ENCODE measurements at places on chromosomes 3 and 15.

DNA sequence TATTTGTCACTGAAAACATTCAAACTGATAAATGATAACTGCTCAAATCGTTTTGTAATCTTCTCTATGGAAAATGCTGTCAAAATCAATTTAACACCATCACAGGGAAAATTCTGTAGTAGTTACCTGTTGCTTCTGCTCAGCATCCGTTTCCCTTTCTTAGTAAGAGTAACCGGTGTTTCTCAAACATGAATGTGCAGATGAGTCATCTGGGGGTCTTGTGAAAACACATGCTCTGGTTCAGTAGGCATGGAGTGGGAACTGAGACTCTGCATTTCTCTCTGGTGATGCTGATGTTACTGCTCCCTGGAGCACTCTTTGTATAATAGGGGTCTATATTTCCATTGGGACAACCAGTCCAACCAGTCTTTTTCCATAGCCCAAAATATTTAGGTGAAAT lies 145.1 kb downstream of the SEMA6D start:
- DNase-seq = no peak

DNA sequence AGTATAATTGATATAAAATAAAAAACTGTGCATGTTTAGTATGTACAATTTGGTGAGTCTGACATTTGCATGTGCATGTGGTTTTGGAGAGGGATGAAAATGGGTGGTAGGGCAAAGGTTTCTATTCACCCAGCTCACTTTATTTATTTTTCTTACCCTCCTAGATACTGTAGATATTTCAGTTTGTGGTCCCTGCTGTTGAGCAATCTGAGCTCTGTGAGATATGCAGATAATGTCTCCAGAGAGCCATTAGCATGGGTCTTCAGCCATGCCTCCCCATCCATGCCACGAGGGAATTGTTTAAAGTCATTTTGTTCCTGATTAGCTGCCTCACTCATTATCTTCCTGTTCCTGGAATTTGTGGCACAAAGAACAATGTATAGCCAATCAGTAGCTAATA lies 44.4 kb upstream of the B3GALNT1 start:
- DNase-seq = no peak

- no peak for DNase-seq
These were observed 12.3 kb downstream of the ANPEP start for GRCh38 chr15:89802231-89802928.

DNA sequence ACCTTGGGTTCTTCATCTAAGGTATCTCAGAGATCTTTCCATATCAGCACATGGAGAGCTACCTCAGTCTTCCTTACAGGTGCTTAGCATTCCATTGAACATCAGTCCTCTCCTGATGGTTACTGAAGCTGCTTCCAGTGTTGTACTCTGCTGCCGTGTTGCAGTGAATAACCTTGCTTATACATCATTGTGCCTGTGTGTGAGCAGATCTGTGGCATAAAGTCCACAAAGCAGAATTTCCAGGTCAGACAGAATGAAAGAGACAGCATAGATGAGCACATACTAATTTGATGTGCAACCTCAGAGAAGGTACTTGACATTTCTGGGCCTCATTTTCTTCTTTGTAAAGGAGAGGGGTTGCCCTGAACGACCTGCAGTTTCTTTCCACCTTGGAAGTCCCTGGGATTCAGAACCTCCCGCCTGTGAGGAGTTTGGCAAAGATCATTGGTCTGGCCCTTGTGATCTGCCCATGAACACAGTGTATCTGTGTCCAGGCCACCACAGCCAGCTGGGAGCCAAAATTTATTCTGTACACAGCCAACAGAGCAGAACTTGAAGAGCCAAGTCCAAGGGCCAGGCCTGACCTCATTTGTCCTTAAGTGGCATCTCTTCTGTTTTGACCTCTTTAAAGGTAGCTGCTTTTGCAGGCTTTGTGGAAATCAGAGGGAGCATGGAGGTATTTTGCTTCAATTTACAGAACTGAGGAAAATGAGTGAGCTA lies 57.2 kb upstream of the SLC7A14 start:
- DNase-seq = peak; percentile 56

GRCh38 chr15:73005032-73005431 lies 47.2 kb upstream of the NEO1 start:
- DNase-seq = no peak

DNA sequence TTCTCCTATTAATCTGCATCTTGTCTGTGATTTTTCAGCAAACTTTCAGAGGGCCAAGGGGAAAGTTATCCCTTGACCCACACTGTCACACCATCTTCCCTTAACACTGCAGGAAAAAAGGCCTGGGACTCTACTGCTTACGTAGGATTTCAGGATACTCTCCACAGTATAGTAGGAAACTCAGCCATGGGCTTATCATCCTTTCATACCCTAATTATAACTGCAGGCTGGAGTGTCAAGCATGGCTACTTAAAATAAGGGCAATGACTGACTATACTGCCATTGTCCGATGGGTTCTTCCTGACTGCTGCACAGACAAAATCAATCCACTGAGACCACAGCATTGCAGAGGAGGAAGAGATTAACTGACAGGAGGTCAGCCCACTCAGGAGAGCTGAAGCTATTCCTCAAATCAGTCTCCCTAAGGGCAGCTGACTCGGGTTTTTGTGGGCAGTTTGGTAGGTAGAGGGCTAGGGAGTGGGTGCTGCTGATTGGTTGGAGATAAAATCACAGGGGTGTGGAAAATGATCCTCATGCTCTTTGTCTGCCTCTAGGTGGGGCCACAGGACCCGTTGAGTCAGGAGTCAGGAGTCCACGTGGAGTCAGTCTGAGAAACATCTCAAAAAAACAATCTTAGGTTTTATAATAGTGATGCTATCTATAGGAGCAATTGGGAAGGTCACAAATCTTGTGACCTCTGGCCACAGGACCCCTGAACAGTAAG lies 118.2 kb upstream of the STRIT1 start:
- DNase-seq = no peak

GRCh38 chr3:57007521-57008460 lies 52.7 kb upstream of the SPATA12 start:
- DNase-seq = no peak

DNA sequence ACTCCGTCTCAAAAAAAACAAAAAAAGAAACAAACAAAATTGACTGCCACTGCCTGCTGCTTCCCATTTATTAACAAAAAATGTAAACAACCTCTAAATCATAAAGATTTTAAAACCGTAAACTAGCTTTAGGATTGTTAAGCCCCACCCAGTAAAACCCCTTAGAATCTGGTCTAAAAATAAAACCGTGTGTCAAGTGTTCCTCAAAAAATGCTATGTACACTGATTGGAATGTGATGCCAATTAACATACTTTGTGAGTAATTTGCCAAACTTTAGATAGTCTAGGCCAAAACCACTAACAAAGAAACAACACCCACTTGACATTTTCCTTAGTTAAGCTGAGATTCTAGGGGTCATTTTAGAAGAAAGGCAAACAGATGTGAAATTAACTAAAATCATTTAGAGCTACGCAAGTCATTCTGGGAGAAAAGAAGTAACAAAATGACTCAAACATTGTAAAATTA lies 5.3 kb downstream of the RAF1 start:
- no peak for DNase-seq

- DNase-seq = no peak
These were observed 67.9 kb upstream of the TNIK start for GRCh38 chr3:171528102-171528501.

- DNase-seq = no peak
These were observed 96.8 kb downstream of the BDH1 start for GRCh38 chr3:197458906-197459470.

- no peak for DNase-seq
These were observed 14.8 kb downstream of the ZIC1 start for GRCh38 chr3:147423798-147424580.

GRCh38 chr15:65870889-65871533 lies 1.7 kb downstream of the RAB11A start:
- DNase-seq = no peak

DNA sequence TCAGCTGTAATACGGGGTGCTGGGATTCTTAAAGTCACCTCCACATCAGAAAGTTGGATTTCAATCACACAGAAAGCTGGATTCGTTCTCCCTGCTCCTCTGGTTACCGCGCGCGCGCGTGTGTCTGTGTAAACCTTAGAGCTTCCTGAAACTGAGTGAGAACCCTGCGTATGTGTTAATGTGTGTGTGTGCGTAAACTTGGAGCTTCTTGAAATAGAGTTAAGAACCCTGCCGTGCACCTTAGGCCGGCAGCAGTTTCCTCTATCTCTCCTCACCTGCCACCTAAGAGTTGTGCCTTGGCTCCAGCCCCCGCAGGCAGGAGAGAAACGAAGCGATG lies 531 bp downstream of the LZTFL1 start:
- no peak for DNase-seq

DNA sequence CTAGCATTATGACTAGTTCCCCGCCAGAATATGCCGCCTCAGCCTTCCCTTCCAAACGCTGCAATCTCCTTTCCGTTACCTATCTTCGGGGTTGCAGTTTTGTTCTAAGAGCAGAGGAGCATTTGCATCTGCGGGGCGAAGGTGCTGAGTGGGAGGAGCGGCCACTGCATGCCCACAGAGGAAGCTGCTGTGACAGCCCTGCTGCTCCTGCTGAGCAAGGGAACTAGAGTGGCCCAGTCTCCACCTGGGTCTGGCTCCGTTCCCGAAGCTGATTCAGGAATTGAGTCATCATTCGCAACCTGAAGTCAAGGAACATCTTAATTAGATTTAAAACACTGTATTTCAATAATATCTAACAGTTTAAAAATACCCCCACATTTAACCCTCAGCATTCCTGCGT lies 98.2 kb upstream of the TJP1 start:
- no peak for DNase-seq

GRCh38 chr3:156334841-156335545 lies 214.6 kb downstream of the KCNAB1 start:
- no peak for DNase-seq

- no peak for DNase-seq
These were observed 26.7 kb downstream of the FLNB start for GRCh38 chr3:58034738-58035523.

DNA sequence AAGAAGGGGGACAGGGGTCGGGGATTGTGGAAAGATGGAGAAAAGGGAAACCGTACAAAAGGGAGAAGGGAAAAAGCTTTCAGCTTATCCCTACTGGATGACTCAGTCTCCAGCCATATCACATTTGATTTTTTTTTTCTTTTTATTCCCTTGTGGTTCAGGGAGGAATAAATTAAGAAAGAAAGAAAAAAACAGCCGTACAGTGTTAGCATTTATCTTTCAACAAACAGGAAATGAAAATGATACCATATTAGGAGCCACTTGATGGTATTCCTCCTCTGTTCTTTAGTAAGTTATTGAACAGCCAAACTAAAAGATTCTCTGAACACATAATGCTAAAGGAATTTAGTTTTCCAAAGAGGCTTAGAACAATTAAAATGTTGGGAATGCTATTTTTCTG lies 594.4 kb downstream of the FOXP1 start:
- no peak for DNase-seq

- DNase-seq = peak; percentile 25
These were observed 68.5 kb downstream of the TMCO5A start for GRCh38 chr15:38002883-38003477.

GRCh38 chr3:108388136-108389132 lies 92.1 kb downstream of the HHLA2 start:
- no peak for DNase-seq

DNA sequence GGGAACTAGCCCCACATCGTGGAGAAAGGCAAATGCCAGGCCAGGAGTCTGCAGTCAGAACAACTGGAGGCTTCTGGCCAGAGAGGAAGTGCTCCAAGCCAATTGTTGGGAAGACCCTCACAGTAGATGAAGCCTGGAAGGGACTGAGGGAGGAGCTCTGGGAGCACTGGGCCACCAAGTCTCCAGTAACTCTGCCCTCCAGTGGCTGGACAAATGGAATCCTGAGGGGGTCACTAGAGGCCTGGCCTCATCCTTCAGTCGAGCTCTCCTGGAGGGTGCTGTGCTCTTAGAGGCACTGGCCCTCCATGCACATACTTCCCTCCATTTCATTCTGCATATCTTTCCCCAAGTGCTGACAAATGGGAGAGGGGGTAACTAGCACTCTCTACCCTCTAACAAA lies 103.0 kb downstream of the MYLK start:
- DNase-seq = no peak

- DNase-seq = no peak
These were observed 69.0 kb downstream of the CHD2 start for GRCh38 chr15:92968926-92969651.

DNA sequence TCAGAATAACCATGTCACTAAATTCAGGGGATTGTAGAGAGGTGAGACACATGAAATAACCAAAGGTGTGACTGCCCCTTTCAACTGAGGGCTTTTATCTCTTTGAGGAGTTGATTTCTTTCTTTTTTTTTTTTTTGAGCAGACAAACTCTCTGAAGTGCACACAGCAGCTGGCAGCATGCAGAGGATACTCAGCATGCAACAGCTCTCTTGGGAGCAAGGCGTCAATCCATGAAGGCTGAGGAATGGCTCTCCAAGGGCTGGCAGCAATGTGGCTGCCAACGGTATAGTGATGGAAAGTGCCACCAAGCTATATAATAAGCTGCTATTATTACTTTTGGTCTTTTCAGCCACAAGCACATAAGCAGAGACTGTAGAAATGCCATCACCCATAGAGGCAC lies 226.7 kb upstream of the FEZF2 start:
- no peak for DNase-seq

DNA sequence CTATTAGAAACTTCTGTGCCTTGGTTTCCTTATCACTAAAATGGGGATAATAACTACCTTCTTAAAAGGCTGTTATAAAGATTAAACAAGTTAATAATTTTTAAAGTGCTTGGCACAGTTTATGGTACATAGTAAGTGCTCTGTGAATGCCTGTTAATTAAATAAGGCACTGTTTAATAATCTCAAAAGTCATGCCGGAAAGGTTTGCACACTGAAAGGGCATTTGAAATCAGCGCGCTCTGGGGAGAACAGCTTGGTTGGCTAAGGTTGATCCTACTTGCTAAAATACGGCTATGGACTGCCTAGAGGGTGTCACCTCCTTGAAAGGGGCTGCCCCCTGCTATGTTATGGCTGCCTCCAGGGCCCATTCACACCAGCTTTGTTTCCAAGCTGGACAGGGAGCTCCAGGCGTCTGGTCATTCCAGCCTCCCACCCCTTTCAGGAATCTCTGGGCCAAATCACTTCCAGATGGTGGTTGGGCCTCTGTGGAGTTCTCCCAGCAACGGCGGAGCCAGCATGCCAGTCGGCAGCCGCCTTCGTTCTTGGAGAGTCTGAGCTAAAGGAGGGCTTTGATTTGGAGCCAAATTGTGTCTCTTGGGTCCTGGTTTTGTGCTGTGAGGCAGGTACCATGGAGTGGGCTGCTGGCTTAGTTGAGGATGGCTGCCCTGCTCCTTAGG lies 5.9 kb downstream of the FLNB start:
- DNase-seq = no peak

- no peak for DNase-seq
These were observed 321.6 kb downstream of the THSD4 start for GRCh38 chr15:71436854-71437253.
